ENCODE measurements at places on chromosomes 5 and 9.

DNA sequence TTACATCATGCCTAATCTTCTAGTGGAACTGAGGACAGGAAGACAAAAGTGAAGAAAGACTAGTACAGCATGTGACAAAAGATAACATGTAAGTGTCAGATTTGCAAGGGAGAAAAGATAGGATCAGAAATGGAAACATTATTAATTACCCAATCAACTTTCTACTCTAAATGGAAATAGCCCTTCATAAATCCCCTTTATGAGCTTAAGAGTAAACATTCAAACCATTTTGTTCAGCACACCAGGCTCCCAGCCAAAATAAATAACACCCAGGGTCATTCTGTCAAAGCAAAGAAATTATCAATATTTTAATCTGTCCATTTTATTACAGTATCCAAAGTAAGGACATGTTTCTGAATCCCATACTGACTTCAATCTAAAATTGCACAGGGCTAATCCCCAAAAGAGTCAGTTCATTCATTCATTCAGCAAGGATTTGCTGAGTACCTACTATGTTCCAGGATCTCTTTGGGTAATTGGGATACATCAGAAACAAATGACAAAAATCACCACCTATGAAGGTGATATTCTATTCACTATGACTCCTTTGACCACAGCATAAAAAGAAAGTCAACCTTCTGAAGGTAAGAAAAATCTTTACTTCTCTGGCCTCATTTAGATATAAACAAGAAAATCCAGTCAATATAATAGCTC, 5.3 kb downstream of the PRELID2 start:
- no peak for DNase-seq

GRCh38 chr9:128946571-128947276, 679 bp downstream of the DOLK start:
- DNase-seq, result no peak

DNA sequence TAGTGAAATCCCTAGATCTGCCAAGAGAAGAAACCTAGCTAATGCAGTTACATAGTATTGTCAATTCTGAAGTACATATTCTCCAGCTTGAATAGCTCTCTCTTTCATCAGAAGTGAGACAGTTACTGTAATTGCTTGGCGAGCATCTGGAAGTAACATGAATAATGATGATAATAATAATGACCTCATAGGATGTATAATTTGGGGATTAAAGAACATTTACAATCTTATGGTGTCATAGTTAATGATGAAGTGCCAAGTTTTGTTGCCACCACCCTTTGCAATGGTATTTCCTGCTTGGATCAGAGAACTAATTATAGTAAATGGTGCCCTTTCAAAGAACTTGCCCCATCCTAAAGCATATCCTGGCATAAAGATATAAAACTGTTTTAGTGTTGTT, 201.4 kb downstream of the ADAMTSL1 start:
- no peak for DNase-seq

- no peak for DNase-seq
Measured at GRCh38 chr5:124001036-124001615, 489.1 kb downstream of the CSNK1G3 start.

DNA sequence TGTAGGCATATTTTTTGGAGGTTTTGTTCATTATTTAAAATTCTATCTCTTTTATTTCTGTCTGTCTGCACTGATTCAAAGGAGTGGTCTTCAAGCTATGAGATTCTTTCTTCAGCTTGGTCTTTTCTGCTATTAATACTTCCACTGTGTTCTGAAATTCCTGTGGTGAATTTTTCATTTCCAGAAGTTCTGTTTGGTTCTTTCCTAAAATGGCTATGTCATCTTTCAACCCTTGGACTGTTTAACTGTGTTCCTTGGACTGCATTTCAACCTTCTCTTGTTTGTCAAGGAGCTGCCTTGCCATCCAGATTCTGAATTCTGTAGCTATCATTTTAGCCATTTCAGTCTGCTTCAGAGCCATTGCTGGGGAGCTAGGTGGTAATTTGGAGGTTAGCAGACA, 76.3 kb downstream of the CERT1 start:
- no peak for DNase-seq

DNA sequence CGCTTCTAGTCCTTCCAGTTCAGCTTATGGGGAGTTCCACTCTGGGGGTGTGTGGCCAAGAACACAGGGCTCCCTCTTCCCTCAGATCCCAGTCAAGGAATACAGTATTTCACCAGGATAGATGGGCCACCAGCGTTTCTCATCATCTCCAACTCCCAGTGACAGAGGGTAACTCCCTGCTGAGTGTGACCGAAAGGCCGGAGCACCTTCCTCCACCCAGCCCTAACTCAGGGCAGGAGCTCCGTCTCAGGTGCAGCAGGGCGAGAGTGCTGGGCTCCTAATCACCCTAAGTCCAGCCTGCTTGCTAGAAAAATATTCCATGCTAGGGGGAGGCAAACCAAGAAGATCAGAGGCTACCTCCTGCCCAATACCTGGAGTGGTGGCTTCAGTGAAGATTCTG, 102.6 kb downstream of the ADAMTS2 start:
- DNase-seq, result no peak

GRCh38 chr9:136527721-136528710, 17.8 kb downstream of the NOTCH1 start:
- DNase-seq, result no peak

GRCh38 chr9:35338086-35338485, 151.8 kb upstream of the RUSC2 start:
- DNase-seq, result no peak

GRCh38 chr5:7793895-7794294, 57.0 kb downstream of the CFAP90 start:
- DNase-seq, result no peak

GRCh38 chr5:132138260-132138659, 64.7 kb downstream of the CSF2 start:
- no peak for DNase-seq

DNA sequence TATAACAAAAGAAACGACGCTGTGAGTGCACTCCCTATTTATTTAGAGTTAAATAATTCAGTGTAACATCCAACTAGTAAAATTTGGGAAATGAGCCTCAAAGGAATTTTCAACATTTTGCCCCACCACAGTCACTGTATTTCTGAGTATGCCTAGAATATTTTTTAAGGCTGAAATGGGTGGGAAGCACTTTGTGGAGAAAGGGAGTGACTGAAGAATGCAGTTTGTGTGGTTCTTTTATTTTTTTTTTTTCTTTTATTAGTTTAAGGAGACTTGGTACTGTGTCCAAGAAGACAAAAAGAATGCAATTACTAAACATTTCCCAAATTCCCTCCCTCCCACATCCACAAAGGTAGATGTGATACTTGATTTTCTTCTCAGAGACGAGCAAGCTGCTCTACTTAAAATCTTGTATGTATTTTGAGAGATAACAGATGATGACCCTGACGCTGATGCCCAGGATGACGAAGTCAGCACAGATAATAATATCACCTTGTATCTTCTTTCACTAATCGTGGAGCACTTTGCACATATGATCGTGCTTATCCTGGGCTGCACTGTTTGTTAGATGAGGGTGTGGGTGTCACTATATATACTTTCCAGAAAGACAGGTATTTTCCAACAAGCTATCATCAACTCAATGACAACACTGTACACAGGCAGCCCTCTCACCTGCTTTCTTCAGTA, 586.3 kb downstream of the RAB3C start:
- DNase-seq, result no peak

- no peak for DNase-seq
Measured at GRCh38 chr9:130473566-130473965, 28.8 kb downstream of the ASS1 start.

GRCh38 chr9:113997610-113998009, 80.5 kb downstream of the AMBP start:
- DNase-seq, result no peak

DNA sequence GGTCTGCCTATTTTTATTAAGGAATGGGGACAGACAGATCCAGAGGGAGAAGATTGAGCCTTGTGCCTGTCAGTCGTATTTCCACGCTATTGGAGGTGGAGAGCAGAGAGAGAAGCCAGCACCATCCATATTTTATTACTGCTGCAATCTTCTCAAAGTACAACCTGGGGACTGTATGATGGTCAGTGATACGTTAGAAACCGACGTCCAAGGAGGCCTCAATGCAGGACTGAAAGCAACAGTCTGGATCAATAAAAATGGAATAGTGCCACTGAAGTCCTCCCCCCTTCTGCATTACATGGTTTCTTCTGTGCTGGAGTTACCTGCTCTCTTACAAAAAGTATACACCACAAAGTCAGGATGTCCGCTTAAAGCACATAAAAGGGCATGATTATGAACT, 21.9 kb upstream of the DTWD2 start:
- no peak for DNase-seq

DNA sequence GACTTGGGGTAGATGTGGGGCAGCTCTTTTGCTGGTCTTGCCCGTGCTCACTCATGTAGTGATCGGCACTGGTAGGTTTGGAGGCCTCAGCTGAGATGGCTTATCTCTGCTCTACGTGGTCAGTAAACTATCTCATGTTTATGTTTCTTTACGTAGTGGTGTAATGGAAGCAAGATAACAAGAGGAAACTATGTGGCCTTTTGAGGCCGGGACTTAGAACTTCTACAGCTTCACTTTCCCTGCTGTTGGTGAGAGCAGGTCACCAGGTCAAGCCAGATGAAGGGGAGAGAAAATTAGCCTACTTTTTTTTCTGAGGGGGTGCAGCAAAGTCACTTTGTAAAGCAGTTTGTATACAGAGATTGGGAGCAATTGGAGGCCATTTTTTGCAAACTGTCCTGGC, 8.5 kb downstream of the FOCAD start:
- no peak for DNase-seq

- DNase-seq, result no peak
Measured at GRCh38 chr9:137307255-137308056, 5.4 kb upstream of the NRARP start.

GRCh38 chr9:78189461-78189860, 46.4 kb upstream of the CEP78 start:
- DNase-seq, result no peak

DNA sequence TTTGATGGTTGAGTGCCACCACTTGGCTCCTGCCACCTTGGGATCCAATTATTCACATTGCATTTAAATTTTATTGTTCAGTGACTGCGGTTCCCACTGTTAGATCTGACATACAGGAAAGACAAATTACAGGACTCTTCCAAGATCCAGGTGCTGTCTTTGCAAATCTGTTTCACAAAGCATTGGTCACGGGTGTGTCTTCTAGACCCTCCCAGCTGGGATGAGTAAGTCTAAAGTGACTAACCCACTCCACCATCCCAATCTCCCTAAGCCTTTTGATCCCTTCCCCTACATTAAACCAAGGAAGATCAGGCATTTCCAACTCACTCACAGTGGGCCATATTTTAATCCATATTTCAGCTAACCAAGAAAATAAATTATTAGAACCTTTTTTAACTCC, 1016.3 kb upstream of the CTNND2 start:
- DNase-seq, result no peak

GRCh38 chr5:148364343-148364742, 19.4 kb upstream of the FBXO38 start:
- DNase-seq, result no peak

DNA sequence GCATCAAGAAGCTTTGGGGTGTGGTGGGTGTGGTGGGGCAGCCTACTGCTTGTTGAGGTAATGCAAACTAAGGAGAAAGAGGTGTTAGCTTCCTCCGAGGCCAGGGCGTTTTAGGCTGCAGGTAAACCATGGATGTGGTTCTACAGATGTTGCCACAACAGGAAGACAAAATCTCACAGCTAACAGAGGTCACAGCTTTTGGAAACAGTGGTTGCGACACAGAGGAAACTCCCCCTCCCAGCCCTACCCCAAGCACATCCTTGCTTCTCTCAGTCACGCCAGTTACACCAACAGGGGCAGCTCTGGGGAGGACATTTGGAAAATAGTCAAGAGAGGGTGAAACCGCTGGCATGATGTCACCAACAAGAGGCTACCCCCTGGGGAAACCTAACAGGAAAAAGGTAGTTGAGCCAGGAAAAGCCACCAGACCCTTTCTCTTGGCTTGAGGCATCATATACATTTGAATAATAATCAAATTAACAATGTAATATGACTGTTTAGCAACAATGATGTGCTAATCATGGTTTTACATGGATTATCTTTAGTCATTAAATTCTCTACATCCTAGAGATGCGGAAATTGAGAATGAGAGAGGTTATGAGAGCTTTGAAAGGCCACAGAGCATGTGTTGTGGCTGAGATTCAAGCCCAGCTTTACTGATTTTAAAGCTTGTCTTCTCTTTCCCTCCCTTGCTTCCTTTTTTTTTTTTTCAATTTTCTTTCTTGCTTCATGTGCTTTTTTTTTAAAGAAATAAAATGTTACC, 82.2 kb upstream of the IL12B start:
- DNase-seq, result peak; percentile 80

DNA sequence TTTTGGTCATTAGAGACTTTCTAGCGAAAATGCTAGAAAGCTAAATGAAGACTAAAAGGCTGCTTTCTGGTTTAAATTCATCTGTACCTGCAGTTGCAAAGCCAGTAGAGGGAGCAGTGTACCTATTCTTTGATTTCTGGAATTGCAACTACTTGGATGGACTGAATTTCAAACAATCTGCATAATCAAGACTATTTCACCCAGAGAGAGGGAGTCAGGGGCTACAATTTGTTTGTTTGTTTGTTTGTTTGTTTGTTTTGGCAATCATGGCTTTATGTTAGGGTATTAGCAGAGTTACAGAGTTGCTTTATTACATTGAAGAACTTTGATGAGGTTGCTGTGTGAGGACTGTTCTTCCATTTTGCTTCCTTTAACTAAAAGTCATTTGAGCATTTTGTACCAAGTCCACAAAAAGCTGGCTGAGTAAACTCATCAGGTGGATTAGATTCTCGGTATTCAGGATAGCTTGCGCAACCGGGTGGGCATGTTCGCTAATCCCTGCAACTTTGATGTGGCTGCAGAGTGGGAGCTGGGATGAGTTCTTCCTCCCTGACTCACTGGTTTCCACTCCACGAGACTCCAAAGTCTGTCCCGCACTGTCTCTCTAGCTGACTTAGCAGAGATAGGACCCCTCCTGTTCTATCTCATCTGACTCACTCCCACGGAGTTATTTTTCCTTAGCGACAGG, 80.0 kb upstream of the TUT7 start:
- no peak for DNase-seq

GRCh38 chr9:137278061-137278701, 655 bp downstream of the TOR4A start:
- DNase-seq, result no peak

GRCh38 chr9:112332977-112333638, at the start of gene PTBP3:
PTBP3 (minus strand) TSS chr9:112333619; CDS start chr9:112297865, 35,754 bp downstream.
- peak; percentile 80 for DNase-seq

- DNase-seq, result no peak
Measured at GRCh38 chr5:171911152-171911551, 95.3 kb downstream of the FBXW11 start.

DNA sequence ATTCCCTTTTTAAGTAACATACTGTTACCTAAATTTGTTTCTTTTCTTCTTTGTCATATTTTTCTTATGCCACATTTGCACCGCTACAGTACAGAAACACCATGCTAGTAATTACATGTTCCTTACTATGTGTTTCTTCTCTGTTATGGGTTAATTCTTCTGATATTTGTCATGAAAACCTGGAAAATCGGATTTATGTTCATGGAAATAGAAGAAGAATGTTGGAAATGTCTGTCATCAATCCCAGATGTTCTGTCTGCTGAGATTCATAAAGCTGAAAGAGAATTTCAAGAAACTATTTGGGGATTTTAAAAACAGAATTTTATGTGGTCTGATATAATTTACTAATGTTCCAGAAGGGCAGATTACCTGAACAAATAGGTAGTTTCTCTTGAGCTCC, 305.2 kb upstream of the NREP start:
- DNase-seq, result no peak

GRCh38 chr9:12847561-12847960, 72.7 kb downstream of the LURAP1L start:
- DNase-seq, result no peak

All from T-cell (primary cell).